Activated CD8-positive, alpha-beta T cell treated with anti-CD3 and anti-CD28 coated beads for 36 hours (primary cell): ENCODE measurements at places on chromosomes 11 and 22. TPM values are rescaled to one million over a fixed set of nuclear protein-coding genes. Genes with fewer than 3 reads are reported as not detected.

DNA sequence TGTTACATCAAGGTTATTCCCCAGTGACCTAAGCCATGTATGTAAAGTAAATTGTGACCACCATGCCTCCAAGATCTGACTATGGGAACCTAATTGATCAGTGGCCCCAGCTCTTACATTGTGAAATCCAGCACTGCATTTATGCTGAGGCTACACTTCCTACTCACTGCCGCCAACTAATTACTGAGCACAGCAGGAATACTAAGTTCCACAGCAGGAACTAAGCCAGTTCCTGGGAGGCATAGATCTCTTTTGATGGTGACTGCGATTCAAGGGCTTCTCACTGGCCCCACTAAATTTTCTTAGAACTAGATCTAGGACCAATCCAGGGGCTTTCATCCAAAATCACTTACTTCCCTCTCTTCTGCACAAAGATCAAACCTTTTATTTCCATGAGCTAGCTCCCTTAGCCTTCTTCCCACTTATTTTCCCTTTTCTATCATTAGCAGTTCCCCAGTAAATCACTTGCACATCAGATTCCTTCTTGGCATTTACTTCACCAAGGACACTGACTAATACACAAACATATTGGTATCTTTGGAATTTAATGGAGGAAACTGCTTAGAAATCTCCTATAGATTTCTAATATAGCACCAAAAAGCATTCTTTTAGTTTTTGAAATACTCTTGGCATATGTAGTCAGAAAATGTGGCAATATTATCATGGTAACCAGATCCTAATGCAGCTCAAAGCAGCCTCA is 46.0 kb downstream of the CNTN5 start:
- no peak overlapping the region for H3K27ac ChIP-seq
- no peaks in the 10 kb centered on the region for H3K4me1 ChIP-seq
- no peak overlapping the region for H3K4me3 ChIP-seq
- no peaks in the 10 kb centered on the region for H3K36me3 ChIP-seq

DNA sequence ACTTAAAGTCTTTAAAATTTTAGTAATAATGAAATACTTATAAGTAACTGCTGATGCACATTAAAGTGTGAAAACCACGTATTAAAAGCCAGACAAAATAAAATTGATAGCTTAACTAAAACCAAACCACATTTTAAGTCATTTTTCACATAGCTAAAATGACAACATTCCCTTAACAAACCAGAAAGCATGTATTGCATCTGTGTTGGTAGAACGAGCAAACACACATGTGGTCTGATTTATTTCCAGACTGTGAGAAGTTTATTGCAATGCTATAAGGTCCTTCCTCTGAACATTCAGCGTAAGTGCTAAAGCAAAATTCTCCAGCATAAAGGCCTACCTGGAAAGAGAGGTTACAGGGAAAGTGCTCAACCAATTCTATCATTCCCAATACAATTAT is 57.8 kb downstream of the ARHGAP20 start:
- H3K4me1 ChIP-seq = no peaks in the 10 kb centered on the region
- no peak overlapping the region for H3K4me3 ChIP-seq
- H3K36me3 ChIP-seq = no peaks in the 10 kb centered on the region
- H3K27me3 ChIP-seq = peaks cover 10% of the 10 kb centered on the region

GRCh38 chr22:26589367-26589844 is 526 bp downstream of the TPST2 start:
- no peaks in the 10 kb centered on the region for H3K27me3 ChIP-seq
- H3K4me3 ChIP-seq = peak overlapping the region; percentile 89
- peak; percentile 59 for DNase-seq
- H3K4me1 ChIP-seq = peaks cover 75% of the 10 kb centered on the region
- peaks cover 18% of the 10 kb centered on the region for H3K36me3 ChIP-seq

MEI1 gene
- 28.4 TPM for total RNA-seq

DNA sequence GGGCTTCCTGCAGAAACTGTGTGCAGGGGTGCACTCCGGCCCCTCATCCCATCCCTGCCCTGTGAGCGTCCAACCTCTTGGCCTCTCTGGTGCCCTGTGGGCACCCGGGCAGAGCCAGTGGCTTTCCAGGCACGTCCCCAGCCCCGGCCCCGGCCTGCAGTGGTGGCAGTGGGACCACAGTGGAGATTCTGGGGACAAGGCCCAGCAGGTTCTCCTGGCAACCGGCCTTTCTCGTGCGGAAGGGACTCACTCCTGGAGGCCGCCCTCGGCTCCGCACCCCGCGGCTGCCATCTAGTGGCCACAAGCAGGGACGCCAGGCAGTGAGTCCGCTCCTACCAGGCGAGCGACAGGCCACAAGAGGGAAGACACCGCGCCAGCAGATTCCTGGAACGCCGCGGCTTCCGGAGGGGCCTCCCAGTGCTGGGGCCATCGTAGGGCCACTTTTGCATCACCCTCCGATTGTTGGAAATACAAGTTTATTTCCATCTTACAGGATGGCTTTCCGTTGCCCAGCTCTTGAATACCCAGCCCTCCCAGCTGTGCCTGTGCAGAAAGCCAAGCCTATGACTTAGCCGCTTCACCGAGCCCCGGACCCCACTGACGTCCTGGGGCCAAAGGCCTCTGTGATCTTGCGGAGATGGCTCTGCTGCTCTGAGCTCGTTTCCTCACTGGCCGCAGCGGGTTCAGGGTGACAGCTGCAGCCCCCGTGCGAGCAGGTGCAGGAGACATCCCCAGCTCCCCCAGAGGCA is 357.3 kb downstream of the CTTN start:
- no peaks in the 10 kb centered on the region for H3K36me3 ChIP-seq
- no peaks in the 10 kb centered on the region for H3K4me1 ChIP-seq
- H3K4me3 ChIP-seq = no peak overlapping the region

GRCh38 chr22:41929418-41929810 is 2.8 kb upstream of the TNFRSF13C start:
- no peak overlapping the region for H3K27ac ChIP-seq
- peaks cover 27% of the 10 kb centered on the region for H3K4me1 ChIP-seq
- no peak for DNase-seq
- no peaks in the 10 kb centered on the region for H3K36me3 ChIP-seq
